Dermis blood vessel endothelial cell (primary cell): ENCODE measurements at places on chromosomes 2 and 18.

GRCh38 chr2:241179899-241180298 is 8.6 kb upstream of the ANO7 start:
- no peak for DNase-seq

GRCh38 chr2:79950526-79950925 is 354.0 kb downstream of the LRRTM1 start:
- no peak for DNase-seq

- DNase-seq: peak; percentile 64
Measured at GRCh38 chr2:157336137-157337010, 10.8 kb upstream of the ERMN start.

DNA sequence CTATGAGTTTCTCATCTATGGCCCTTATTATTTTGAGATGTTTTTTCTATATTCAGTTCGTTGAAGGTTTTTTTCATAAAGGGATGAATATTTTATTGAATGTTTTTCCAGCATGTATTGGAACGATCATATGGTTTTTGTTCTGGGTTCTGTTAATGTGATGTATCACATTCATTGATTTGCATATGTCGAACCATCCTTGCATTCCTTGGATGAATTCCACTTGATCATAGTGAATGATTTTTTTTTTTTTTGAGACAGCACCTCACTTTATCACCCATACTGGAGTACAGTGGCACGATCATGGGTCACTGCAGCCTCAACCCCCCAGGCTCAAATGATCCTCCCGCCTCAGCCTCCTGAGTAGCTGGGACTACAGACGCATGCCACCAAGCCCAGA is 5.5 kb upstream of the NEMP2 start:
- DNase-seq: peak; percentile 26

DNA sequence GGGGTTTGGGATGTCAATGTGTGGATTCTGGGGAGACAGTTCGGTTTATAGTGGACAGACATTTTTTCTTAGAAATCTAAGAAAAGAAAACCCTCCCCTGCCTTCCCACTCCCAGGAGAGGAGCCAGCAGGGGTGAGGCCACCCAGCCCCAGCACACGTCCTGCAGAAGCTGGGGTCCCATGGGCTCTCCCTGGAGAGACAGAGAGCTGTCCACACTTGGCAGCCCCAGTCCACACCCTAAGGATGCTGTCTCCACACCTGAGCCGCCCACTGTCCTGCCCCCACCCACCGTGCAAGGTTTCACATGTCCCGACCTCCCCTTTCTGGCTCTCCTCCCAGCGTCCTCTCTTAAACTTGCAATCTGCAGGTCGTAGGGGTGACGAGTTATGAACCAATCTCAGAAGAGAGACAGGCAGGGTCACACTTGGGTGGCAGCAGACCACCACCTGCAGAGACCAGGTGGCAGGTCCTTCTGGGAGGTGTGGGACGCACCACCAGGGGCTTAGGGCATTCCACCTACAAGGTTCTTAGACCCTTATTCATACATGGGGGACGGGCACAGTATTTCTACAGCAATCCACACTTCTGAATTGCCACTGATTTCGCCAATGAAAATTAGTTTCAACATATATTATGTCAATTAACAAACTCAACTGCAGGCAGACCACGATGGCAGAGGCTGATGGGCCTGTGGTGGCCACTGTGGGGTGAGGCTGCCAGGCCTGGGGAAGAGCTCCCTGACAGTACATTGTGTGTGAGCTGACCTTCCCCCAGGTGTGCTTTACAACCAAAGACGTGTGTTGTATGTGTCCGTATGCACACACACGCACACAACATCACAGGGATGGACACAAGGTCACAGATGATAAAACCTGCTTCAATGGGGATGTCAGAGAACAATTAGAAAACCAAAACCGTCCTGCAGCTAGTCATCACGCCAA is 158.5 kb downstream of the TPO start:
- no peak for DNase-seq

GRCh38 chr2:150375333-150375732 is 112.1 kb downstream of the RND3 start:
- DNase-seq: no peak

GRCh38 chr18:52287151-52287550 is 52.8 kb upstream of the DCC start:
- DNase-seq: no peak

DNA sequence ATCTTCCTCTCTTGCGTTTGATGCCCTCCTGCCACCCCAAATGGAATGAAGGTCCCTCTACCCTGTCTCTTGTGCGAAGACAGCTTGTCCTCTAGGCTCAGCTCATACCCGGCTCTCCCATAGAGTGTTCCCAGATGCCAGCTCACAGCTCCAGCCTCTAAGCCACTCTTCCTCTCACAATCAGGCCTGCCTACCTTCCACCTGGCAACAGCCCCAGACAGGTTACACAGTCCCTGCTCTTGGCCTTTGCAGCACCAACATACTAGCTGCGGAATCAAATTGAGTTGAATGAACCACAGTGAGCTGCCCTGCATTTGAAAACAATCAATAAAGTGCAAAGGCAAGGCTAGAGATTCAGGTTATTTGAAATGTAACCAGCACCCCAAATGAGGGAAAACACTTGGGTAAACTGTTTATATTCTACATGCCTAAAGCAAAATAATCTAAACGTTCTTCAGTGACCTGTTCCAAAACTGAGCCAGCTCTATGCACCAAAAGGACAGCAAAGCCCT is 105.1 kb downstream of the COL4A4 start:
- DNase-seq: no peak

DNA sequence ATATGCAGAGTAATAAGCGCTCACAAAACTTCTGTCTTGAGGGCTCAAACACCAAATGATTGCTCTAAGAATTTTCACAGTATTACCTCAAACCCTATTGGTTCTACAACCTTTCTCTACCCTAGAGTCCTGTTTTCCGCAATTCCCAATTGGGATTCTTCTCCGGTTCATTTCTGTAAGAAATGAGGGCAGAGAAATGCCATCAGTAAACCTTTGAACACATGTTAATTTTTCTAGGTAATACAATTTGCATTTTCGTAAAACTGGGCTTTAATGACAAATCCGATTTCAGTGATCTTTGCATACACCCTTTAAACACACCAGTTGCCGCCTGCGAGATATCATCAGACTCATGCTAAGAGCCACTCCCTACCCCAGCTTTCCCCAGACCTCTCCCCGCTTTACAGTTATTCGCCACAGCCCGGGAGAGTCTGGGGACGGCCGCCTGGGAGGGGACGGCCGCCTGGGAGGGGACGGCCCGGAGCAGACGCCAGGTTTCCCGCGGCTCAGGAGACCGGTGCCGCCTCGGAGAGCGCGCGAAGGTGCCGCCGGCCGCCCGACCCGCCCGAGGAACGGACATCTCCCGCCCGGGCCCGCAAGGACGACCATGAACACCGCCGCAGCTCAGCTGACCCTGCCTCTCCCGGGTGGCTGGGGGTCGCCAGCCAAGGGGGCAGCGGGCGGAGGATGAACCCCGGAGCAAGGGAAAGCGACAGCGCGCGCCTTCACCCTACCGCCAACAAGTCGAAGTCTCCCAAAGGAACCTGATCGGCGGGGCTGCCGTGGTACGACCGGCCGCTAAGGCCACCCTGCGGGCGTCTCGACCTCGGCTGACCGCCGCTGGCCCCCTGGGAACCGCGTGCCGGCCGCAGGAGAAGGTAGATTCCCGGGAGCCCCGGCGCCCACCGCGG is 463 bp downstream of the SMC6 start:
- peak; percentile 62 for DNase-seq

GRCh38 chr2:225496568-225496967 is 97.1 kb downstream of the NYAP2 start:
- DNase-seq: no peak

DNA sequence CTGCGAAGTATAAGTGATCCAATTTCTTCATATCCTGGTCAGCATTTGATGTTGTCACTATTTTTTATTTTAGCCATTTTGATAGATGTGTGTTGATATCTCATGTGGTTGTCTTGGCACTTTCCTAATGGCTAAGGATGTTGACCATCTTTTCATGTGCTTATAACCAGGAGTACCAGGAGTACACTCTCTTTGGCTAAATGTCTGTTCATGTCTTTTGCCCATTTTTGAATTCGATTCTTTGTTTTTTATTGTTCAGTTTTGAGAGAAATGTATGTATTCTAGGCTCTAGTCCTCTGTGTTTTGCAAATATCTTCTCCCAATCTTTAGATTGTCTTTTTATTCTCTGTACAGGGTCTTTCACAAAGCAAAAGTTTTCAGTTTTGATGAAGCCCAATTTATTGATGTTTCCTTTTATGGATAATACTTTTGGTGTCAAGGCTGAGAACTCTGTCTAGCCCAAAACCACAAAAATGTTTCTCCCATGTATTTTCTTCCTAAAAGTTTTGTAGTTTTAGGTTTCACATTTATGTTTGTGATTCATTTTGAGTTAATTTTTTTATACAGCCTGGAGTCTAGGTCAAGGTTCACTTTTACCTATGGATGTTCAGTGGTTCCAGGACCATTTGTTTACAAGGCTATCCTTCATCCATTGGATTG is 65.4 kb downstream of the SDC1 start:
- DNase-seq: no peak

DNA sequence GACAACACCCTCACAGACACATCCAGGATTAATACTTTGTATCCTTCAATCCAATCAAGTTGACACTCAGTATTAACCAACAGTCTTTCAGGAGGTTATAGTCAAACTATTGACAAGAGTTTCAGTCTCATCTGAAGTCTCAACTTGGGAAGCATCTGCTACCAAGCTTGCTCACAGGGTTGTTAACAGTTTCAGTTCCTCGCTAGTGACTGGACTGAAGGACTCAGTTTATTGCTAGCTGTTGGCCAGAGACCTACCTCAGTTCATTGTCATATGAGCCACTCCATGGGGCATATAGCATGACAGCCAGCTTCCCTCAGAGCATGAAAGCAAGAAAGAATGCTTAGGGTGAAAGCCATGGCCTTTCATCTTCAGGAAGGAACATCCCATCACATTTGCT is 228.6 kb downstream of the EPHA4 start:
- no peak for DNase-seq

GRCh38 chr2:11822746-11823451 is 76.5 kb downstream of the LPIN1 start:
- DNase-seq: no peak

- DNase-seq: no peak
Measured at GRCh38 chr2:43415592-43415991, 180.2 kb downstream of the THADA start.

DNA sequence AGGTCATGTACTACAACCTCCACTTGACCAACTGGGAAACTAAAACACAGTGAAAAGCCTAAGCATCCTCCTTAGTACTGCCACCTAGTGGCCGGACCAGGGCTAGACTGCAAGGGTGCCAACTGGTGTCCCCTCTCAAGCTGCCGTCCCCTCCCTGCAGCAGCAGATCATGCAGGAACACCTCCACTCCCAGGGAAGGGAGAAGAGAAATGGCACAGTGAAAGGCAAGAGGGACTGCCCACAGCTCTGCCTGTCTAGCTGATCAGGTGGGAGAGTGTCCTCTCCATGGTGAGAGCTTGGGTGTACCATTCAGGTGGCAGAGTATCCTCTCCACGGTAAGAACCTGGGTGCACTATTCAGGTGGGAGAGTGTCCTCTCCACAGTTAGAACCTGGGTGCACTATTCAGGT is 78.1 kb downstream of the AAK1 start:
- peak; percentile 74 for DNase-seq

- no peak for DNase-seq
Measured at GRCh38 chr2:12059616-12060441, 313.4 kb downstream of the LPIN1 start.

DNA sequence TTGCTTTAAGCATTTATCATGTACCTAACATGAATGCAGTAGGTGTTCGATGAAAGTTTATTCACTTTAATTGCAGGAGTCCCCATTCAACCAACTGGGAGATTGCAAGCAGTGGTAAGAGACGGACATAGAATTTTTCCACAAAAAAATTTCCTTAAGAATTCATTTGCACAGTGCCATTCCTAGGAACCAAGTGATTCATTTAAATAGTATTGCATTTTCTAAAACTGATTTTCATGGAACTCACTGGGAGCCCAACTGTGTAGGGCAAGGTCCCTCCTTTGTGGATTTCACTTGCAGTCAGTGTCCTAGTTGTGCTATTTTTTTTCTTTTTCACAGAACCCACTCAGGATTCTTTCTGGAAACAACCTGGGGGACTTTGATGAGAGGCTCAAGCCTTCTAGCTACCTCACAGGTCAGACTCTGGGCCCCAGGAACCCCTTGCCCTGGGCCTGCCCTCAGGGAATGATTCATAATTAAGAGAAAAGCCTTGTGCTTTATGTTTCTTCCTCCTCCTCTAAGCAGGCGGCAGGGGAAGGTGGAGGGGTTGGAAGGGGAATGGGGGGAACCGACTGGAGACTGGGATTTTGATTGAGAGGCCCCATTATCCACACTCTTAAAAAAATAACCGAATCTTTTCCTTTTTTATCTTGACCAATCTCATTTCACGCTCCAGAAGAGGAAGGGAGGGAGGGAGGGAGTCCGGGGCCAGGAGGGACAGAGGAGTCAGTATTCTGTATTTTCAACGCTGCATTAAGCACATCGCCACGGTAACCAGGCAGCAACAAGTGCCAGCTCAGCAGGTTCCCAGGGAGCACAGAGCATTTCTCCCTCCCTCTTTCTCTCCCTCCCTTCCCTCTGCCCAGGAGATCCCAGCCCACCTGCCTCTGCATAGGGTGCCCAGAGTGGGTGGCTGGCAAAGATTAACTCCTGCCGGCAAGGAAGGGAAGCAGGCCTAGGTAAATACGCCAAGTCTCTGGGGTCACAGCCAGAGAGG is 51.8 kb downstream of the PSD4 start:
- no peak for DNase-seq

- DNase-seq: peak; percentile 17
Measured at GRCh38 chr2:25697559-25698341, 24.4 kb upstream of the DTNB start.

GRCh38 chr2:214481204-214481603 is 70.3 kb downstream of the VWC2L start:
- no peak for DNase-seq

- DNase-seq: no peak
Measured at GRCh38 chr2:128359841-128360240, 41.2 kb upstream of the HS6ST1 start.

DNA sequence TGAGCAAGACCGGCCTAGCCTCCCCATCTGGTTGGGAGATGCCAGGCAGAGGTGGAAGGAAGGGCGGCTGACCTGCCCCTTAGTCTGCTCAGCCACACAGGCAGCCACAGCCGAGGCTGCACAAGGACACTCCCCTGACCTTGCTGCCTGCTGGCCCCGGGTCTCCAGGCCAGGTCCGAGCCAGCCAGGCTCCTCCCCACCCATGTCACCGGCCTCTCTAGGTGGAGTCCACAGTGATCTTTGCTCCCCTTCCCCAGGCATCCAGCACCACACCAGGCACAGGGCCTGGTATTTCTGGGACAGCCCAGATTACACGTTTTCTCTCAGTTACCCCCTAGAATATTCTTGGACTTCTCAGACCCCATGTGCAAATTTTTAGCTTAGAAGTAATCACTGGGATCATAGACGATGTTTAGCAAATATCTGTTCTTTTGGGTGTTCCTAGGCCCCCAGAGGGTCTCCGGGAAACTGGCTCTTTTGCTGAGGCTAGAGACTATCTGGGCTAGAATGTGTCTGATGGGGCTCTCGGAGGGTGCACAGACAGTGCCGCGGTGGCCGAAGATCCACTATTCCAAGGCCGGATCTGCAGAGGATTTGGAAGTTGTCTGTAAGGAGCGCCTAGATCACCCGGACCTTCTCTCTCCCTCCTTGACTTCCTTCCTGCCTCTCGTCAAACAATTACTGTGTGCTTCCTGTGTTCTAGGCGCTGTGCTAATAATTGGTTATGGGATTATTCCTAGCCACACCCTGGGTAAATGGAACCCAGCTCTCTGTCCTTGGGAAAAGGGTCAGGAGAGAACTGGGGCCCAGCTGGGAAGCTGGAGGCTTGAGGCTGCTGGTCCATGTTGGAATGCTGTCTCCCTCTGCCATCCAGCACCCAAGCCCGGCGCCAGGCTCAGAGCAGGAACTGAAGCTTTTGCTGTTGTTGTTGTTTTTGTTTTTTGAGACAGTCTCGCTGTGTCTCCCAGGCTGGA is 46.9 kb downstream of the ODC1 start:
- peak; percentile 62 for DNase-seq
